ENCODE measurements at places on chromosomes 11 and 22.

DNA sequence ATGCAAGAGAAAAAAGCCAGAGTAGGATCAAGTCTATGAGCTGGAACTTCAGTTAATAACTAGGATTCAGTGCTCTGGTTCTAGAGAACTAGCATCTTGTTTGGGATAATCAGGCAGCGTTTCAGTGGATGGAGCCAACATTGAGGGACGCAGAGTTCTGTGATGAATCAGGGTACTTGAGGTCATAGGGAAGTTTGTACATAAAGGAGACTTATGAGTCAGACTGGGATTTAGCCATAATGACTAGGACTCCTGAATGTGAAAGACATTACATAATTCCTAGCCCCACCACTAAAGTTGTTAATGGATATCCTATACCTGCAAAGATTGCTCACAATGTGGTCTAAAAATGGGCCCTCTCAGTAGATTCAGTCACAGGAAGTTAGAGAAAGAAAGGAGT is 6.8 kb downstream of the SLN start:
- DNase-seq: peak; percentile 21

- DNase-seq: no peak
These were observed 7.8 kb downstream of the TTC38 start for GRCh38 chr22:46275455-46276122.

- DNase-seq: no peak
These were observed 394.6 kb downstream of the TBC1D22A start for GRCh38 chr22:47157093-47157420.

DNA sequence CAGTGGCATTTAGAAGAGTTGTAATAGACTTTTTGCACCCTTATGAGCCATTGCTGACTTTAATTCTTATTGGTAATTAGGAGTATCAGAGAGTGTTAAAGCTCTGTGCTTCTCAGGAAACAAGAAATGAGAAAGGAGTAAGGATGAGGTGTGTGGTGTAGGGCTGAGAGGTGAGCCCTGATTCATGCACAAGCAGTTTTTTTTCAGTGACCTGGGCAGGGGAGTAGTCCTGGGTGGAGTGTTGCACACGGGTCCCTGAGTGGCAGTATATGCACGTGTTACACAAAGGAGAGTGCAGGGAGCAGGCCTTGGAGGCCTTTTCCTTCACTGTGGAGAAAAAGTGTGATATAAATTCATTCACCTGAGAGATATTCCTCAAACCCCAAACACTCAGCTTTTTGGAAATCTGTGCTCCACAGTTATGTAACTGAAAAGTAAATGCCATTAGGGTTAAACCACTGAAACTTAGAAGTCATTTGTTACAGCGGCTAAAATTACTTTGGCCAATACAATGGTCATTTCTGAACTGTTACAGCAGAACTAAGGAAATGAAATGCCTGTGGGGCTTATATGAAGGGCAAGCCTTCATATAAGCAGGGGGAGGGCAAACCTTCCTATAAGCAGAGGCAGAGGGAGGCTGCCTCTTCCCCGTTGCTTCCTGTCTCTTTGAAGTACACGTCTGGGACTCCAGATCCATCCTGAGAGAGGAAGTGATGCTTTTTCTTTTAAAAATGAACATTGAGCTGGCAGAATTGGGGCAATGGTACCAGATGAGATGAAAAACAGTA is 62.6 kb upstream of the OLFML1 start:
- DNase-seq: no peak

- DNase-seq: peak; percentile 25
These were observed 639 bp downstream of the CRY2 start for GRCh38 chr11:45847911-45848316.

DNA sequence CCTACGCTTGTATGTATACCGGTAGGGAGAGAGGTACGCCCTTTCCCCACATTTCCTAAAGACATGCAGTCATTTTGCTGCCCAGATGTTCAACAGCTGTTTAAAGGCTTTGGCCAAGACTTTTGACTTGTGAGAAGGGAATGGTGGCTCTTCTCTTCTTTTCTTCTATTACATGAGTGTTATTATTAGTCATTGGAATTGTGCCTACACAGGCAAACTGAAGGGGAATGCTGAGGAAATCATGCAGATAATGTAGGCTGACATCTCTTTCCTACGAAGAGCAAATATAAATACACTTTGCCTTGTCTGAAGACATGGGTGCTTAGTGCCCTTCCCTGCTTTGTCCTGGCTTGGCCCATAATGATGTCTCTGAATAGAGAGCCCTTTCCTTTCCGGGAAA is 194.3 kb upstream of the NARS2 start:
- DNase-seq: no peak

- DNase-seq: no peak
These were observed 2.7 kb upstream of the SREBF2 start for GRCh38 chr22:41830174-41830573.

- DNase-seq: no peak
These were observed 1.4 kb downstream of the TRAPPC4 start for GRCh38 chr11:119019996-119020395.

- DNase-seq: no peak
These were observed 81.7 kb downstream of the CCDC34 start for GRCh38 chr11:27281276-27281675.

DNA sequence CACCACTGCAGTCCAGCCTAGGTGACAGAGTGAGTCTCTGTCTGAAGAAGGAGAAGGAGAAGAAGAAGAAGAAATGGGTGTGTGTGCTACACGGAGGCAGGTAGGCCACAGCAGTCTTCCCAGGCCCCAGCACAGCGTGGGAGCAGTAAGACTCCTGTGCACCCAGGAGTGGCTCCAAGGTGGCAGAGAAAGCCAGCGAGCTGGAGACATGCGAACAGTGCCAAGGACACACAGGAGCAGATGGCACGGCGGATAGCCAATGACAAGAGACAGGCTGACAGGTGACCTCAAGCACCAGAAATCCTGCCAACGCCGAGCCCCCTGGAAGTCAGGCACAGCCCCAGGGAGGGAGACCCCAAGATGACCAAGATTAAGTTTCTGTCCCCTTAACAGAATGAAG is 9.0 kb upstream of the SCGB1A1 start:
- no peak for DNase-seq

DNA sequence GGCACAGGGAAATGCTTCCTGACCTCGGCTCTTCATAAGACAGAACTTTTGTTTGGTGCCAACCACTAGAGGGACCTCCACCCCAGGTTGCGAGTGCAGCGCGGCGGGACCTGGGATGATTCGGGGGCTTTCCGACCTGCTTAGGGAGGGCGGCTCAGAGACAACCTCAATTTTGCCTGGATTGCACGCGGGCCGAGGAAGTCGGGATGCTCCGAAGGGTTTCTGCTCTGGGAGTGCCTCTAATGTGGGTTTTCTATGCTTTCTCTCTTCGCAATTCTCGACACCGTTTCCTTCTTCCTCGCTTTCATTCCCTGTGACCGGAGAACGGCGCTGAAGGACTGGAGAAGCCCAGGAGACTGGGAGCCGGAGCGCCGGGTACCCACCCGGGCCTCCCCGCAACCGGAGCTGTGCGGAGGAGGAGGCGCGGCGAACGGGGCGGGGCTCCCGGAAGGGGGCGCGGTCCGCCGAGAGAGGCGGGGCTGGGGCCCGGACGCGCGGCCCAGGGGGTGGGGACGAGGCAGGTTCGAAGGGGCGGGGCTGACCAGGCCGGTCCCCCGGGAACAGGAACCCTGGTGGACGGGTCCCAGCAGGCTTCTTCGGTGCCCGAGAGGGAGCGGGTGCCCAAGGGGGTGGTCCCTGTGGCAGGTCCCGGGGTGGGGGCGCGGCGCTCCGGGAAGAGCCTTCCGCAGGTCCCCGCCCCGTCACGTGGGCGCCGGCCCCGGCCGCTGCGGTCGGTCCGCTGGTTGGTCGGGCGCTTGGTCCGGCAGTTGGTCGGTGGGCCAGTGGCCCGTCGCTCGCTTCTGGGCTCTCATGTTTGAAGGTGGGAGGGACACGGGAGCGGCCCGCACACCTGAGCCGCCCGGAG is at the start of gene PPFIBP2:
Gene PPFIBP2 (plus strand): TSS at position 766 of the 865 bp plus-strand sequence. CDS start 35,477 bp downstream, outside the sequence.
- peak; percentile 20 for DNase-seq

DNA sequence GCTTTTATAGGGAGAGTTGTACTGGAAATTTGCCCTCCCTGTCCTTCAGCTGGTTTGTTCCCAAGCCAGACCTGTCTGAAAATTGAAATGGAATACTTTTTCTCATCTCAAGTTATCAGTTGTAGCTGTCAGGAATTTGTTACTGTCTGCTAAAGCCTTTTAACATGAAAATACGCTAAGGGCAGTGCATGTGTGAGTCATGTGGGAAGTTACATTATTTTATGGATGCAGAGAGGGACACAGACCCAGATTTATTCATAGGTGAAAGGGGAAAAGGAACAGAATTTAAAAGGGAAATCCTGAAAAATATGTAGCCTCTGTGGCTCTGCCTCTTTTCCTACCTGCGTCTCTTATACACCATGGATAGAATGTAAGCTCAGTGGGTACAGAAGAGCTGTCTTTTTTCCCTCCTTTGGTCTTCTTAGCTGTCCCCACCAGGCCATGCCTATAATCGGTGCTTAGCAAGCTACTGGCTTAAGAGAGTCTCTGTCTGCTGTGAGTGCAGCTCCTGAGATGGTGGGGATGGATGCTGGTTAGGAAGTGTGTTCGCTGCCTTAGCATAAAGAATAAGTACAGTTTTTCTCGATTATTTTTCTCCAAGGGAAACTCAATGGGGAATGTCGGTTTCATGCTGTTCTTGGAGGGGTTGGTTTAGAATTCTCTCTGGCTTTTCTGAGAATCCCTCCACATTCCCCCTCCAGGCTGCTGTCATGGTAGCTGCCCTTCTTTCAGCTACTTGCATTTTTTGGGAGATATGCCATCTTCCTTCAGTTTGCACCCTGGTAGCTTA is 166.8 kb downstream of the TEAD1 start:
- no peak for DNase-seq

- DNase-seq: no peak
These were observed 210.0 kb downstream of the KIRREL3 start for GRCh38 chr11:126790550-126791081.

DNA sequence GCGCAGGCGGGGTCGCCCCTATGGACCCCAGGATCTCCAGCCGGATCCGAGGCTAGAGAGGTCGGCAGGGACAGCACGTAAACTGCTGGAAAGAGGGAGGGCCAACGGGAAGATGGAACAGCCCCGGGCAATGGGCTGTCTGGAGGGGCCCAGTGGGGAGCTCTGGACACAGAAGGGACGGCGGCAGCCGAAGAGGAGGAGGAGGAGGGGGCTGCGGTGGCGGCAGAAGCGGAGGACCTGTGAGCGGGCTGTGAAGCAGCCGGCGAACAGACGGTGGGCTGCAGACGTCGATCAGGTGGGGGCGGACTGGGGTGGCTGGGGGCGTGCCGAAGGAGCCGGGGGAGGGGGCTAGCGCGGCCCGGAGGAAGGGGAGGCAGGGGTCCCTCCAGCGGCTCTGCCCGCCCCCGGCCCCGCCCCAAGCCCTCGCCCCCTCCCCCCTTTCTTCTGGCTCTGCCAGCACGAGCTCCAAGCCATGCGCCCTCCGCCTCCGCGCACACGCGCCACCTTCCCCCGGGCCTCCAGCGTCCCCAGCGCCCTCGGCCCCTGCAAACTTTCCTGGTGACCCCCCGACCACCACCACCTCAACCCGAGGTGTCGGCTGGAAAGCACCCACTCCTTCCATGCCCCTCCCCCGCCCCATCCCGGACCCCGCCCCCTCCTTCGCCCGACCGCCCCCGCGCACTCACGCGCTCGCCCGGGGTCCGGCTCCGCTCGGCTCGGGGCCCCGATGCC is 432 bp downstream of the TNKS1BP1 start:
- no peak for DNase-seq

- peak; percentile 57 for DNase-seq
These were observed 34.3 kb downstream of the TSPAN18 start for GRCh38 chr11:44760917-44761550.

DNA sequence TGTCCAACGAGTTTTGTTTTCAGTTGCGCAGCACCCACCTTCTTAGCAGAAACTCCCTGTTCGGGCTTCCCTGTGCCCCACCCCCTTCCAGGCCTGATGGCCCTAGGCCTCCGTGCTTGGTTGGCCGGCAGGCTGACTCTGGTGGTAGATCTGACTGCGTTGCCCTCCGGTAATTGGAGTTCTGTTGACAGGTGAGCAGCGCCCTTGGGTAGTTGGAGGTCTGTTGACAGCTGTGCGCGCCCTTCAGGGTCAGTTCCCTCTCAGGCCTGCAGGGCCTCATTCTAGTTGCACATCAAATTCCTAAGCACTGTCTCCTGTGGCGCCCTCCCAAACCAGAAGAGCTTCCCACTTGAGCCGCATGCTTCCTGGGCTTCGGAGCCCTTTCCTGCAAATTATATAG is 776 bp downstream of the DGCR6 start:
- no peak for DNase-seq

DNA sequence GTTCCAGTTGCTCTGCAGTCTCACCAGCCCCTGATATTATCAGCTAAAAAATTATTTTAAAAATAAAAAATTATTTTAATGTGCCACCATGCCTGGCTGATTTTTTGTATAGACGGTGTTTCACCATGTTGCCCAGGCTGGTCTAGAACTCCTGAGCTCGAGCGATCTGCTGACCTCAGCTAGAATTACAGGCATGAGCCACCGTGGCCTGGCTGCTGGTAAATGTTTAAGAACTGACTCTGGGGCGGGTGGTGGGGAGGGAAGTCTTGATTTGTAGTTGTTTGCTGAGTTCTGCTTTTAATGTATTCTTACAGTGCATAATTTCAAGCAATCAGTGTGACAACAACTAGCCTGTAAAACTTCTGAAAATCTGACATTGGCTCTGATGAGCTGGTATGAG is 120.9 kb upstream of the PLET1 start:
- no peak for DNase-seq

DNA sequence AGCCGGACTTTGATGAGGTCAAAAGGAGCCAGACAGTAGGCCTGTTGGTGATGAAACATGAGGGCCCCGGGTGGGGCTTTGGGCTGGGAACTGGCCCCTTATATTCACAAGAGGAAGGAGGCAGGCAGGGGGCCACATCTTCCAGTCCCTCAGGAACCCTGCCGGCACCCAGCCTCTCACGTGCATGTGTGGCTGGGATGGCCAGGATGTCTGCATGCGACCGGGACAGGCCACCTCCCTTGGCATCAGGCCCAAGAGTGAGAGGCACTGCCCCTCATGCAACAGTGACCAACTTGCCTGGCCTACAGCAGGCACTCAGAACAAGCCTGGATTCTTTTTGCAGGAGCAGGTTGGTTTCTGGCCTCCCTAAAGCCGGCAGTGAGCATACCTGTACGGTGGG is 5.4 kb downstream of the SLC25A45 start:
- no peak for DNase-seq
